ENCODE measurements at places on chromosomes 1 and 21. TPM values are rescaled to one million over a fixed set of nuclear protein-coding genes. Genes with fewer than 3 reads are reported as not detected.

Gene MAP1LC3C
- polyA plus RNA-seq = not detected

DNA sequence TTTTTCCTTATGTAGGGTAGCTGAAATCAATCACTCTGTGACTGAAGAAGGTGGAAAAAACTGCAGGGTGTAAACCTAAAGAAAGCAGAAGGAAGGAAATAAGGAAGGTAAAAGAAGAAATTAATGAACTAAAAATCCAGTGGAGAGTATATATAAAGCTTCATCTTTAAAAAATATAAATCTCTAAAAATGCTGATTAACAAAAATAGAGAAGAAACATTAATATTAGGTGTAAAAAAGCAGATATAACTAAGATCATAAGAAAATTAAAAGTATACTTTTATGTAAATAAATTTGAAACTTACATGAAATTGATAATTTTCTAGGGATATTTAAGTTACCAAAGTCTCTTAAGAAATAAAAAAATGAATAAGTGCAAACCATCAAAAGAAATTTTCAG lies 159.8 kb downstream of the GALNT2 start:
- no peaks in the 10 kb centered on the region for H3K4me1 ChIP-seq
- H3K4me3 ChIP-seq = no peak overlapping the region
- H3K27me3 ChIP-seq = no peaks in the 10 kb centered on the region
- no peak overlapping the region for H3K27ac ChIP-seq
- H3K36me3 ChIP-seq = peaks cover 9% of the 10 kb centered on the region

- peaks cover 26% of the 10 kb centered on the region for H3K4me1 ChIP-seq
- no peak overlapping the region for H3K4me3 ChIP-seq
- no peaks in the 10 kb centered on the region for H3K27me3 ChIP-seq
- H3K27ac ChIP-seq = no peak overlapping the region
- H3K36me3 ChIP-seq = no peaks in the 10 kb centered on the region
Observed at GRCh38 chr1:115811140-115811828, 29.6 kb downstream of the NHLH2 start.

GRCh38 chr1:114670083-114671010 lies 498 bp upstream of the DENND2C start:
- no peaks in the 10 kb centered on the region for H3K27me3 ChIP-seq
- H3K27ac ChIP-seq = peak overlapping the region; percentile 100
- H3K4me1 ChIP-seq = peaks cover 17% of the 10 kb centered on the region
- no peaks in the 10 kb centered on the region for H3K36me3 ChIP-seq

DNA sequence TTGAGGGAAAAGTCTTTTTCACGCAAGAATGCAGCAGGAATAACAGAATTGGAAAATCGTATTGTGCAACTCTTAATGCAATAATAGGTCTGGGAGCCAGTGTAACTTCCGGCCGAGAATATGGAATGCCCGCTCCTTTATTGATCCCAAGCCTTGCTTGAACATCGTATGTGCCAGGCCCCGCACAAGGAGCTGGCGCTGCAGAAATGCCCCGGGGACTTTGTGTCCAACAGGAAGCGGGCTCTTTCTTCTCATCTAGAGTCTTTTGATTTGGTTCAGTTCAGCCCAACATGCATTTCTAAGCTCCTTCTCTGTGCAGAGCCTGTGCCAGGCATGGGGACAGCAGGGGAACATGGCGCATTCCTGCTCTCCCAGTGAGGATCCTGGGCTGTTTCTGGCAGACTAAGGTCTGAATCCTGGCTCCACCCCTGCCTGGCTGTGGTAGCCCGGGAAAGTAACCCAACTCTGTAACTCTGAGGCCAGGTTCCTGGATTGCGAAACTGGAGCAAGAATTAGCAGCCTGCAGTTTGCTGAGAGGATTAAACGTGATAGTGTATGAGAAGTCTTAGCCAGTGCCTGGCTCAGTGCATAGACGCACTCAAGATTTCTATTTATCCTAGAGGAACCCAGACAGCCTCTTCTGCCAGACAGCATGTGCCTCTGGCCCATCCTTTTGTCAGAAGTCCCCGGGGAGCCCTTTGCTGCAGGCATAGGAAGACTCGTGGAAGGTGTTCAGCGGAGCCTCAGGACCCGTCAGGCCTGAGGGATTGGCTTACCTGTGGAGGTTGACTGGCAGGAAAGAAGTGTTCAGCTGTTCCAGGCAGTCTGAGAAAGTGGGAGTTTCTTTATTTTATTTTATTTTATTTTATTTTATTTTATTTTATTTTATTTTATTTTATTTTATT lies 987 bp upstream of the CDCP2 start:
- H3K4me1 ChIP-seq = peaks cover 16% of the 10 kb centered on the region
- no peaks in the 10 kb centered on the region for H3K27me3 ChIP-seq
- DNase-seq = no peak
- no peak overlapping the region for H3K27ac ChIP-seq
- H3K4me3 ChIP-seq = no peak overlapping the region
- H3K36me3 ChIP-seq = no peaks in the 10 kb centered on the region

DNA sequence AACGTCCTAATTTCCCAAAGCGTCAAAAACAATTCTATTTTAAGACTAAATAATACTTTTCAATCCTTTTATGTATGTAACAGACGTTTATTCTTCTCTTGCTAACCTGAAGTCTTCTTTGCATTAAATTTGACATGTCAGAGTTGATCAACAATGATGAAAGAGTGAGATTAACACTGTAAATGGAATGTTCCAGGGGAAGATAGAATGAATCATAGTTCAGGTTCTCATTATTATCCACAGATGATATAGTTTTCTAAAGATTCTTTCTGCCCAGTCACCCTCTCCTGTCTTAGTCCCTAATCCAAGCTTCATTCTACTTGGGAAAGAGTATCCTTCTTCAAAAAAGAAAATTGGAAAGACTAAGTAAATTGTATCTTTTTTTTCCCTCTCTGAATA lies 38.9 kb downstream of the SDCCAG8 start:
- H3K4me1 ChIP-seq = peaks cover 23% of the 10 kb centered on the region
- no peak overlapping the region for H3K4me3 ChIP-seq
- no peak for DNase-seq
- H3K36me3 ChIP-seq = peaks cover 2% of the 10 kb centered on the region
- H3K27ac ChIP-seq = peak overlapping the region; percentile 93

GRCh38 chr1:89957107-89957506 lies 37.8 kb upstream of the ZNF326 start:
- peaks cover 26% of the 10 kb centered on the region for H3K4me1 ChIP-seq
- H3K4me3 ChIP-seq = no peak overlapping the region
- H3K27me3 ChIP-seq = no peaks in the 10 kb centered on the region
- H3K36me3 ChIP-seq = no peaks in the 10 kb centered on the region
- no peak overlapping the region for H3K27ac ChIP-seq
- DNase-seq = no peak

GRCh38 chr1:10217748-10218441 lies 7.5 kb downstream of the KIF1B start:
- no peaks in the 10 kb centered on the region for H3K4me1 ChIP-seq
- no peak overlapping the region for H3K27ac ChIP-seq
- no peaks in the 10 kb centered on the region for H3K27me3 ChIP-seq
- no peak for DNase-seq
- H3K36me3 ChIP-seq = no peaks in the 10 kb centered on the region
- no peak overlapping the region for H3K4me3 ChIP-seq

Gene FCGR2B
- polyA plus RNA-seq = not detected

Gene LCE1F
- not detected for polyA plus RNA-seq

GRCh38 chr1:209937996-209938959 lies at the start of gene SYT14:
Gene SYT14, plus strand, starts transcription at chr1:209938217. Its CDS starts 48 bp downstream, at chr1:209938265.
- H3K27me3 ChIP-seq = peaks cover 6% of the 10 kb centered on the region
- no peaks in the 10 kb centered on the region for H3K36me3 ChIP-seq
- no peak for DNase-seq
- H3K27ac ChIP-seq = no peak within 1 kb of the TSS

DNA sequence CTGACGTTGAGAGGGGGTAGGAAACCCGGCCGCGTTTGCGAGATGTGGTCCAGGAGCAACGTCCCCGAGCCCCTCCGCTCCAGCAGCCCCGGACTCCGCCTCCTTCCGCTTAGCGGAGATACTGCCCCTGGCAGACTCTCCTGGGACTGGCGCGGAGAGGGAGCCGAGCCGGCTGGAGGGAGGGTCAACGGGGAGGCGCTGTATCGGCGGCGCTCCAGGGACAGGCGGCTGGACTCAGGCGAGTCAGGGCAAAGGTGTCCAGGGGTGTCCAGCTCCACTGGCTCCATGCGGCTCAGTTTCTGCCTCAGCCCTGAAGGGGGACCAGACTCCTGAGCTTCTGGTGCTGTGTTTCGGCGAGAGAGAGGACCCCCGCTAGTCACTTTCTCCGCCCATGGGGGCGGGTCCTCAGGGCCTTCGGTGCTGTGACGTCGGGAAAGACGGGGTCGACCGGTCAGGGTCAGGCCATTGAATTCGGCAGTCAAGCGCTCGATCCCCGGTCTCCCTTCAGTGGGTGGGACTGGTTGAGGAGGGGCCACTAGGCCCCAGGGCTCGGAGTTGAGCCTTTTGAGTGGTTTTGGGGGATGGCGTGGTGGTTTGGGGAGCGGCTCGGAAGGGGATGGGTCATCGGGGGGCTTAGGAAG lies 2.8 kb upstream of the LIX1L start:
- peaks cover 2% of the 10 kb centered on the region for H3K27me3 ChIP-seq
- H3K27ac ChIP-seq = no peak overlapping the region
- no peak for DNase-seq
- no peaks in the 10 kb centered on the region for H3K36me3 ChIP-seq

- no peak overlapping the region for H3K27ac ChIP-seq
- no peak for DNase-seq
- H3K27me3 ChIP-seq = no peaks in the 10 kb centered on the region
- H3K4me3 ChIP-seq = no peak overlapping the region
- H3K4me1 ChIP-seq = no peaks in the 10 kb centered on the region
Observed at GRCh38 chr21:28821276-28822122, 171.2 kb downstream of the LTN1 start.

Gene SIM2
- polyA plus RNA-seq = 0.03 TPM

DNA sequence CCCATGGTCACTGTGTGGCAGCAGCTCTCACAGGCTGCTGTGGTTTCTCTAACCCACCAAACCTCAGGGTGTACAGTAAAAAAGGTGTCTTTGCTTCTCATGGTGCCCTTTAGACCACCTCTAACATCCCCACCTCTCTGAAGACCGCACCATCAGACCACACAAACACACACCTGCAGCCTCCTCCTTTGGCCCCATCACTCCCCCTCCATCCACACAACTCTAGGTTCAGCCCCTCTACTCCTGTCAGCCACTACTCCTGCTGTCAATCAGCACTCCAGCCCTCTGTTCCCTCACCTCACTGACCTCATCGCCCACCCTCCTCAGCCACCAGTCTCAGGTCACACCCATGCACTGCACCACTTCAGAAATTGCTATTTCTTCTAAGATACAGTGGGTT lies 7.5 kb downstream of the ZNF692 start:
- no peak overlapping the region for H3K4me3 ChIP-seq
- H3K27me3 ChIP-seq = no peaks in the 10 kb centered on the region

GRCh38 chr1:28751315-28752060 lies 14.7 kb downstream of the YTHDF2 start:
- H3K36me3 ChIP-seq = peaks cover 25% of the 10 kb centered on the region
- no peaks in the 10 kb centered on the region for H3K27me3 ChIP-seq
- no peak for DNase-seq
- no peak overlapping the region for H3K4me3 ChIP-seq

Gene CSMD2
- 1.2 TPM for polyA plus RNA-seq

Gene HCRTR1
- not detected for polyA plus RNA-seq

Gene VWA5B1
- not detected for polyA plus RNA-seq

DNA sequence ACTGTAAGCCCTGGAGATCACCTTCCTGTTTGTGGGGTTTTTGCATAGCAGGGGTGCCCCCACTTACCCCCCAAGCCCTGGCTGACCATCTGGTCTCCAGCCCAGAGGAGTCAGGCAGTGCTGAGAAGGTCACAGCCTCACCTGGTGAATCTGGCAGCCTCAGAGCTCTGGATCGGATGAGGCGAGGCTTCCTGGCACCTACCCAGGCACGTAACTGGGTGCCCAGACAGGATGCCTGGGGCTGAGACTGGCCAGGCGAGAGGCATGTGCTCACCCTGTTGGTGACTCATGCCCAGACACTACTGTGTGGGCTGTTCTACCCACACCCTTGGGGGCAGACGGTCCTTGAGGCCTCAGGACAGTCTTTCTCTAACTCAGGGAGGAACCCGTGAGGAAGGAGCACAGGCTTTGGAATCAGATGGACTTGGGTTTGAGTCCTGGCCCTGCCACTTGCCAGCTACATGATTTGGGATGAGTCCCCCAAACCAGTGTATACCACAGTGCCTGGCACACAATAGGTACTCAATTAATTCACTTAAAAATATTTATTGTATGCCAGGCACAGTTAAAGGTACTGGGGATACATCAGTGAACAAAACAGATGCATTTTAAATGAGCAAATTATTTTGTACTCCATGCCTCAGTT lies 15.1 kb upstream of the PADI3 start:
- peaks cover 35% of the 10 kb centered on the region for H3K4me1 ChIP-seq
- peak; percentile 98 for DNase-seq
- peak overlapping the region; percentile 93 for H3K27ac ChIP-seq
- no peaks in the 10 kb centered on the region for H3K27me3 ChIP-seq

GRCh38 chr1:69171248-69171647 lies 396.5 kb upstream of the LRRC7 start:
- peaks cover 2% of the 10 kb centered on the region for H3K4me1 ChIP-seq
- no peak overlapping the region for H3K27ac ChIP-seq
- no peak for DNase-seq
- H3K27me3 ChIP-seq = no peaks in the 10 kb centered on the region
- no peak overlapping the region for H3K4me3 ChIP-seq

GRCh38 chr21:25956993-25957714 lies 213.4 kb downstream of the APP start:
- DNase-seq = no peak
- H3K4me1 ChIP-seq = peaks cover 10% of the 10 kb centered on the region
- H3K27ac ChIP-seq = no peak overlapping the region
- H3K4me3 ChIP-seq = no peak overlapping the region
- peaks cover 34% of the 10 kb centered on the region for H3K36me3 ChIP-seq
- no peaks in the 10 kb centered on the region for H3K27me3 ChIP-seq

DNA sequence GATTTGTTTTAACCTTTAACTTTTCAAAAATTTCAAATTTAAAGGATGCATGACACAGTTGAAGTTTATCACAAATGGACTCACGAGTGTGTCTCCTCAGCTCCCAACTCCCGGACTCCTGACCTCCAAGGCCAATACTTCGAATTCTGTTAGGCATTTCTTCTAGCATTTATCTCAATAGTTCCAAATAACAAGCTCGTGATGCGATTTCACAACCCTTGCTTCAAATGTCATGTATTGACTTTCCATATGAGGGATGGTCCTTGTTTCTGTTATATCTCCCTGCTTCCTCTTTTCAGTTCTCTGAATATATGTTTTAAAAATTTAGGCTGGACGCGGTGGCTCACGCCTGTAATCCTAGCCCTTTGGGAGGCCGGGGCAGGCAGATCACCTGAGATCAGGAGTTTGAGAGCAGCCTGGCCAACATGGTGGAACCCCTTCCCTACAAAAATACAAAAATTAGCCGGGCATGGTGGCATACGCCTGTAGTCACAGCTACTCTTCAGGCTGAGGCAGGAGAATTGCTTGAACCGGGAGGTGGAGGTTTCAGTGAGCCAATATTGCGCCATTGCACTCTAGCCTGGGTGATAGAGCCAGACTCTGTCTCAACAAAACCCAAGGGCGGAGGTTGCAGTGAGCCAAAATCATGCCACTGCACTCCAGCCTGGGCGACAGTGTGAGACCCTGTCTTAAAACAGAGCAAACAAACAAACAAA lies 52.0 kb upstream of the TINAGL1 start:
- H3K4me1 ChIP-seq = peaks cover 8% of the 10 kb centered on the region
- H3K27ac ChIP-seq = no peak overlapping the region
- H3K27me3 ChIP-seq = no peaks in the 10 kb centered on the region
- H3K36me3 ChIP-seq = no peaks in the 10 kb centered on the region
- no peak overlapping the region for H3K4me3 ChIP-seq
- DNase-seq = no peak

Measured in keratinocyte (primary cell).